ENCODE measurements at places on chromosomes 5 and 9.
A peak's percentile ranks its signal among the peaks of the same experiment; 100 is the strongest.

GRCh38 chr9:118170032-118170955, 466.1 kb downstream of the TLR4 start:
- DNase-seq = peak; percentile 44

GRCh38 chr5:59036274-59036961, 453.5 kb downstream of the RAB3C start:
- DNase-seq = peak; percentile 94

DNA sequence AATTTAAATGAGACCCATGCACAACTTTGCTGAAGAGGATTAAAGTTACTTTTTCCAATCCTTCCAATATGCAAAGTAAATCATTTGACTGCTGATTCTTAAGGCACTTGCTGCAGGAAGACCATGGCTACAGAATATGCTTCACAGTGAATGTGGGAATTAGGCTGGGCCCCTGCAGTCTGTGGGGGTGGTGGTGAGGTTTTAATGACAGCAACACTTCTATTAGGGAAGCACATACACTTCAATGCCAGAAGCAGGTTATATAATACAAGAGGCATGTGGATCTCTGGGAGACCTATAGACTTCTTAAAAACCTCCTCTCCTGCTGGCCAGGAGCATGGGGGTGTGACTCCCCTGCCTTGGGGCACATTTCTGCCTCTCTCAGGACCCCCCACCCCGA, 124.5 kb upstream of the KLF9 start:
- no peak for DNase-seq

DNA sequence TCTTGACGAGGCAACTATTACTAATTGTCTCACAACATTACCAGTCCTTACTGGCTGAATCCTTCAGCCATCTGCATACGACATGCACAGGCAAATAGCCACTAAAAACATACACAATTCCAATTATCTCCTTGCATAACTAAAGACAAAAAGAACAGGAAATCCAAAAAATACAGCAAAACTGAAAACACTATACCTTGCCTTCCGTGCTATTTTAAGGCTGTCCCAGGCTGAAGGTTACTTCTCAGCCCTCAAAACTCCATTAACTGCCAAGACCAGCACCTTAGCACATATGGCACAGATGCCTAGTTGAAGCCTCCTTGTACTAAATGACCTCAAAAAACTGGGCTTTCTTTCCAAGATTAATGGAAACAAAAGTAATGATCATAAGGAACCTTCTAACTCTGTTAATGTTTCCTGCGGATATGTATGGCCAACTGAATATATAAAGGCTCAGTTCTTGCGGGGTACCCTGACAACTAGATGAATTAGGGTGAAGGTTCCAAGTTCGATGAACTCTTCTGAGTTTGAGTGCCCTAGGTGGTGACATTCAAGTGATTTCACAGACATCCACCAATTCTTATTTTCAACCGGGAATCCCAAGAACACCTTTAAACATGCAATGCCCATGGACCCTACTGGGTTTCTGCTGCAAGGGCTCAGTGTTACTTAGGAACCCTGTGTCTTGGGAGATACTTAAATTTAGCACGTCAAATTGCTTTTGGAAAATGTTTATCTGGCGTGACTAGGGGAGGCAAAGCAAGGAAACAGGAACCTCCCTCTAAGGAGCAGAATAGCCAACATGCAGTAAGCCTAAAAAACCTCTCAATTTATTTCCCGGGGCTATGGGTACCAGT, 455.3 kb downstream of the RAB3C start:
- DNase-seq = no peak

DNA sequence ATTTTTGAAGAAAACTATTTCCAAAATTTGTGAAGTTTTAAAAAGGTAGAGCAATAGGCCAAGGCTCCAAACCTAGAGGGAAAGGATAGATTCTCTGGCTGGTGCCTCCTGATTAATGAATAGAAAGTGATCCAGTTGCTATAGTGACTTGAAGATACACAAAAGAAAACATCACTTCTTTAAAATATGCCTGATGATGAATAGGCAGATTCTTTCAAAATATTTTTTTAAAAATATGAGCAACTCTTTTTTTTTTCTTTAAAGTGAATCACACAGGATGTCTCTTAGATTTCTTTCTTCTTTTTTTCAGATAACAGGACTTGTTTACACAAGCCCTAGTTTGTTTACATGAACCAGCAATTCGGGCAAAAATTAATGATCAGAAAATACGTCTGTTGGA, 124.4 kb downstream of the RFK start:
- DNase-seq = peak; percentile 62

GRCh38 chr9:114928136-114928535, 2.3 kb downstream of the TNFSF8 start:
- DNase-seq = no peak

- peak; percentile 21 for DNase-seq
Measured at GRCh38 chr5:126445502-126446174, 22.4 kb downstream of the GRAMD2B start.

- DNase-seq = peak; percentile 88
Measured at GRCh38 chr9:124251605-124252378, 6.0 kb upstream of the NEK6 start.

DNA sequence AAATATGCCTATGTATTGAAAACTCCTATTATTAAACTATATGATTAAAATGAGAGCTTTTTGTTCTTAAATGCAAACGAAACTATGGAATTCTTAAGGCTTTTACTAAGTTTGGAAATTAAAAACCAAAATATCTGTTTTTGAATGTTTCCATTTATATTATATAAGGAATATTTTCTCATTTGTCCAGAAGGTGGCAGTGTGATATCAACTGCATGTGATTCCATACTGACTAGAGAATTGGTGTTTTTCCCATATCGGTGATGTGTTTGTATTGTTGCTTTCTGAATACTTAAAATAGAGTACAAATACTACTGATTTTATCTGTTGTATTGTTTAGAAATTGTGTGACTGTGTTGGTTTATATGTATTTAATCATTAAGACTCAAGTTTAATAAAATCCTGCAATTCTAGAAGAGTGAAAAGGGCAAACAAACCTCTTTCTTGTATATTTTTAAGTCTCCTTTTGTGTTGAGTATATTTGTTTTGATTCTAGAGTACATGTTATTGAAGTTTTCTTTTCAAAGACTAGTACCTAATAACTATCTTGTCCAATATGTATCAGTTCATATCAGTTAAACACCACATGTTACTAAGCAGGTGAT, 320.8 kb downstream of the CCDC171 start:
- peak; percentile 71 for DNase-seq

- DNase-seq = no peak
Measured at GRCh38 chr5:147412561-147412960, 97.3 kb downstream of the DPYSL3 start.

GRCh38 chr5:169424279-169424655, 123.3 kb upstream of the SLIT3 start:
- DNase-seq = no peak

GRCh38 chr9:105150991-105151685, 93.3 kb upstream of the SLC44A1 start:
- peak; percentile 70 for DNase-seq

DNA sequence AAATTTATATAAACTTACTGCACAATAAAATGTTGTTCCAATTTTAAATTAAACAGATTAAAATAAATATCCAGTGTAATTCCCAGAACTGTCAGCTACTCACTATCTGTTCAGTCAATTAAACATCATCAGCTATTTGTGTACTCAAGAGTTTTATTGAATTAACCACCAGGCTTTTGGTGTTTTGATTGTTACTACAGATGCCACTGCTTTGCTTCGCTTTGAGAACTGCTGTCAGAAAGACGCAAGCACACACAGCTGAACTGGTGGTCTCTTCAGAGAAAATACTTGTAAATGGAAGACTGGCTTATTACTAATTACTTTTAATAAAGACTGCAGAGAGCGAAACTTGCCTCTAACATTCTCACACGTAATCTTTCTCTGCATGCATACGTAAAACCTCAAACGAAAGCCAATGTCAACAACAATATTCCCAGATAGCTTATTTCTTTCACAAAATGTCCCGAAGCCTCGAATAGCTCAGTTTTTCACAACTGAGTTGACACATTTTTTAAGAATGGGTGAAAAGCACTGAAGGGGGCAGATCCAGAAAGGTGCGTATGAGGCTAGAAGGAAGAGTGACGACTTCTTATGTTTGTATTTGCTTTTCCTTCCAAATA, 259.6 kb upstream of the RPS23 start:
- DNase-seq = no peak

GRCh38 chr5:96344678-96345577, 88.1 kb downstream of the PCSK1 start:
- peak; percentile 72 for DNase-seq

DNA sequence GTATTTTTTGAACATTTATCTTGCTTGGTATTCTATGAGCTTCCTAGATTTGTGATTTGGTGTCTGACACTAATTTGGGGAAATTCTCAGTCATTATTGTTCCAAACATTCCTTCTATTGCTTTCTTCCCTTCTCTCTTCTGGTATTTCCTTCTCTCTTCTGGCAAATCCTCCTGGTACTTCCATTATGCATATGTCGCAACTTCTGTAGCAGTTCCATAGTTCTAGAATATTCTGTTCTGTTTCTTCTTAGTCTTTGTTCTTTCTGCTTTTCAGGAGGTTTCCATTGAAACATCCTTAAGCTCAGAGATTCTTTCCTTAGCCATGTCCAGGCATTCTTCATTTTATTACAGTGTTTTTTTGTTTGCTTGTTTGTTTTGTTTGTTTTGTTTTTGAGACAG, 155.2 kb upstream of the PIK3R1 start:
- no peak for DNase-seq

GRCh38 chr5:104189909-104190308, 627.3 kb upstream of the NUDT12 start:
- DNase-seq = peak; percentile 52

GRCh38 chr5:143521846-143522400, 118.4 kb upstream of the NR3C1 start:
- DNase-seq = no peak

DNA sequence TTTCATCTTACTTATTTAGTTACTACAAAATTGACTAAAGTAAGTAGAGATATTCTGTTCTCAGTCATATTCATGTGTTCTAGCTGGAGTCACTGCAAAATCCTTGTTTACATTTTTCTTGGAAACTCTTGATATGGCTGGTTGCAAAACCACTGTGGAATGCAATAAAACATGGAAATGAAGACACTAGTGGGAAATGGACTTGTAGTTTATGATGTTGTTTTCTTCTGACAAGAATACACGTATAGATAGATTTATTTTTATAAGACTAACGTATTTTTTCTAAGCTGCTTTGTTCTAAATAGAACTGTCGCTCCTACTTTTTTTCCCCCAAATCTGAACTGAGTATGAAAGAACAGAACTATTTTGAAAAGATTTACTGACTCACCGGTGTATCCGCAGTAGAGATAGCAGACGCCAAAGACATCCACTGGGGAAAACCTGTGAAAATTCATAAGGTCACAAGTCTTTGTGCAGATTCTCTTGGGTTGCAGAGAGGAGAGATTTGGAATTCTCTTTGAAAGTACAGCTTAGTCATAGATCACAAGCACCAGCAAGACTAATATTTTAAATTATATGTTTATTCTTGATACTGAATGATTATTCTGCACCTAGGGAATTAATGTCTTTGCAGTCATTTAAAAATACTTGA, 119.6 kb upstream of the TAF11L2 start:
- DNase-seq = peak; percentile 59

- peak; percentile 30 for DNase-seq
Measured at GRCh38 chr5:18305288-18305924, 671.1 kb downstream of the TAF11L14 start.

- no peak for DNase-seq
Measured at GRCh38 chr5:133746834-133747233, 134.5 kb upstream of the FSTL4 start.

GRCh38 chr5:163841-164240, 27.5 kb upstream of the LRRC14B start:
- no peak for DNase-seq

DNA sequence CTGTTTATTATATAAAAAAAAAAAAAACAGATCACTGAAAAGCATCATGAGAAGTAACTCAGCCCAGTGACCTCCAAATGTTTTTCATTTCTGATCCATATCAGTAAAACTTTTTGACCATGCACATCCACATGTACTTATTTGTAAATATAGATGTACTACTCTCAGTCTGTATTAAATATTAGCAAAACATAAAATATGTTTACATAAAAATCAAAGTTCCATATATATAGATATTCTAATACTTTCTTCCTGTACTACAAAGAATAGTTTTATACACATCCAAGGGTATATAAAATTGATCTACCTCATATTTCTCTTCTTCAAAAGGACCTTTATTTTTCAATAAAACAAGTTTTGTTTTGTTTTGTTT, 309.1 kb downstream of the RAB3C start:
- DNase-seq = no peak

DNA sequence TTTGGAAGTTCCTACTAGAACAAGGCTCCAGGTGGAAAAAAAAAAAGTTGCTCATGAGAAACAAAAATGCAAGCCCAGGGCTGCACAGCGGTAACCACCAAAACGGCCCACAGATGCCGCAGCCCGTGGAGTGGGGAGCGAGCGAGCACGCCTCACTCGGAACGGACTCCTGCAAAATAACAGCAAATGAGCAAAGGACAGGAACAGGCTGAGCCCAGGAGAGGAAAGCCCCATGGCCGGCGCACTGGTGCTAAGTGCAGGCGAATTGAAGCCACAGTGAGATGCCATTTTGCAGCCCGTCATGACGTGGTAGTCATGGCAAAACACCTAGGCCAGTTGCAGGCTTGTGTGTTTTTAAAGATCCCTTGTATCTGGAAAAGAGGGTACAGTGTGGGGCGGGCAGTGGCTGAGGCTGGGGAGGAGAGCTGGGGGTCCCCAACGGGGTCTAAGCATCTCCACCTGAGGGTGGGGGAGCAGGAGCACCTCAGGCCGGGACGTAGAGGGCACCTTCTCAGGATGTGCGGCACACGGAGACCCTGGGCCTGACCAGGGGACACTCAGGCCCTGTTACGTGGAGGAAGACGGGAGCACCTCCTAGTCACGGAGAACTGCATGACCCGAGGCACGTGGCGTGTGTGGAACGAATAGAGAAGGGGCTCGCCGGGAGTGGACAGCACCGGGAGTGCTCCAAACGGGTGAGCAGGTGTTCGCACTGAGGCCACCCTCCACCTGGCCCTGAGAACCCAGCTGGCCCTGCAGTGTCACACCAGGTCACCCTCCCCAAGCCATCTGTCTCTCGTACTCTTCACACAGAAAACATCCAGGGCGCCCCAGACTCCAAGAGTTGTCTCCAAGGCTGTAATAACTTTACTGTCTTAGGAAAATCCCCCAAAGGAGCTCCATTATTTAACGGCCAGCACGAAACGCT, 10.7 kb downstream of the GRM6 start:
- no peak for DNase-seq

- DNase-seq = no peak
Measured at GRCh38 chr5:87411586-87411972, 1.2 kb downstream of the CCNH start.

DNA sequence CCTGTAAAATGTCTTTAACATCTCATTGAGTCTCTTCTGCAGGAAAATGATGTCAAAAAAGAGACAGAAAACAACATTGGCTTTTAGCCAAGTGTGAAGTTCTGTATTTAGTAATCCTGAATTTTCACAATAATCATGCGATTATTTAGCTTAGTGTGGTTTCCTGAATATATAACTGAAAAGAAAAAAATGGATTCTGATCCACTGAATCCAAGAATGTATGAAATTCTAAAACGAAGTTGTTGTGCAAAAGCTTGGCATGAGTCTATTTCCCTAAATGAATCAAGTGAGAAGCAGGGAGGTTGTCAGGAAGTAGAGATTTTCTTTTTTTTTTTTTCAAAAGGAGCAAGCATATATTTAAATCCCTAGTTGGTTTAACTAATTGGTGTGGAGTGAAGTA, 145.9 kb upstream of the CDH6 start:
- no peak for DNase-seq

GRCh38 chr5:108257996-108258395, 123.9 kb downstream of the FBXL17 start:
- DNase-seq = peak; percentile 21

Data from fibroblast of skin of back (primary cell).